ENCODE measurements at places on chromosomes 3 and 15.

DNA sequence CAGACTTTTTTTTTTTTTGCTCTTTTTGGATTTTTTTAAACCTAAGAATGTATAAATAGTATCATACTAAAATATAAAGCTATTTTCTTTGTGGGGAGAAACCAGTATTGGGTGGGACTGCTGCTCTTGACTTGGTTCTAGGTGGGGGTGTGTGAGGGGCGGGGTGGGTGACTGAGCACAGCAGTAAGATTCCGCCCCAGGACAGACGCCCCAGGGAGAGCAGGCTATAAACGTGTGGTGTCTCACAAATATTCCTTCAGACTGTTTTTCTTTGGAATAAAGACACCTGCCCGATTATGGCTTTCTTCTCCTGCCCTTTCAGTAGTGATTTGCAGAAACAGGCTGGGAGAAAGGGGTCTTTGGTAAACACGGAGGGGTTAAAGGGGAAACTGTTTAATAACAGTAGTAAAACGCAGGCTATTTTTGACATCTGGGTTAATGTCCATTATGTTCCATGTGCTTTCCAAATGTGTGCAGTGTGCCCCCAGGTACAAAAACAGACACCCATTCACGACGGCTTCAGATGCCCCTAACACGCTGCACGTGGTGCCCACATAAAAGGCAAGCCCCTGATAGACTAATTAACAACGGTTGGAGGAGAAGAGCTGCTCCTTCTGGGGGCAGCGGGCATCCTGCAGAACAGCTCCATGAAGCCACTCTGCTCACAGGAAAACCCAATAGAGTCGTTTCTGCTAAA is 28.6 kb upstream of the WNT5A start:
- DNase-seq, result no peak

DNA sequence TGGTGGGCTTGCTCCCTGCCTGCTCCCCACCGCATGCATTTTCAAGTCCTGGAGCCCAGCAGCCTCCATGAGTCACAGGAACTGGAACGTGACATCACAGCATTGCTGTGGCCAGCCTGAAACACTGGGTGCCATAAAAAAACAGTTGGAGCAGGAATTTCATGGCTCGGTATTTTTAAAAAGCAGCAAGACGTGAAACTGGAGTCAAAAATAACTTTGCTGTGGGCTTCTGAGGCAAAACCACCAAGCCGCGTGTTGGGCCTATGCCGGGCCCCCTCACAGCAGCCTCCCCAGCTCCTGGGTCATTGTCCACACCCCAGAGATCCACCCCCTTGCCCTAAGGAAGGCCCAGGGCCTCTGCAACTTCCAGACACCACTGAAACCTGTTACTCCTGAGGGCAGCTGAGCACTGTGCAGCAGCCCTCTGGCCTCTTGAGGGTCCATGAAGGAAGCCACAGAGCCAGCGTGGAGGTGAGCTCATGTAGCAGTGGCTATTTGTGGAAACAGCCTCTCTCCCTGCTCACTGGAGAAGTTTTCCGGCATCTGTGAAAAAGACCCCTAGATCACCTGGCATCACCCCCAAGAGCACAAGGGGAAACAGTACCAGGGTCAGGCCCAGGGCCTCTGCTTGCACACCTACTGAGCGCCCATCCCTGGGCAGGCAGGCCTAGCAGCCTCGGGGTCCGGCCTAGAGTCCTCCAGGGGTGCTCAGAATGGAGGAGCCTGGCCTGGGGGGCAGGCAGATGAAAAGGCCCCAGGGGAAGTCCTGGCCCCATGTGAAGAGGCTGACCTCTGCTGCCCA is 34.0 kb upstream of the DUSP7 start:
- DNase-seq, result no peak

GRCh38 chr3:66401157-66401550 is 99.7 kb downstream of the LRIG1 start:
- no peak for DNase-seq

- no peak for DNase-seq
These were observed 45.0 kb upstream of the FGF12 start for GRCh38 chr3:192772240-192772894.

- peak; percentile 81 for DNase-seq
These were observed at the start of gene DNAJA4 for GRCh38 chr15:78264304-78265136. Gene DNAJA4, plus strand, starts transcription at chr15:78264562. Its CDS starts 202 bp downstream, at chr15:78264764.

- DNase-seq, result no peak
These were observed 8.3 kb downstream of the TMPRSS7 start for GRCh38 chr3:112042842-112043280.

DNA sequence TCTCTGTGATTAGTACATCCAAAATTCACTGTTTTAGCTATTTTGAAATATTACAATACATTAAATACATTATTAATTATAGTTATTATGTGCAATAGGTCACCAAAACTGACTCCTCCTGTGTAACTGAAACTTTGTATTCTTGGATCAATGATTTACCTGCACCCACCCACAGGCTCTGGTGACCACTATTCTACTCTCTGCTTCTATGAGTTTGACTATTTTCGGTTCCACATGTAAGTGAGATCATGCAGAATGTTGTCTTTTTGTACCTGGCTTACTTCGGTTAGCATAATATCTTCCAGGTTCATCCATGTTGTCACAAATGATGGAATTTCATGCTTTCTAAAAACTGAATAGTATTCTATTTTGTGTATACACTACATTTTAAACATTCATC is 43.8 kb downstream of the SLC2A2 start:
- no peak for DNase-seq

GRCh38 chr15:55552451-55552850 is 35.7 kb downstream of the PYGO1 start:
- DNase-seq, result no peak

GRCh38 chr3:49469037-49469935 is 781 bp upstream of the DAG1 start:
- DNase-seq, result peak; percentile 97

DNA sequence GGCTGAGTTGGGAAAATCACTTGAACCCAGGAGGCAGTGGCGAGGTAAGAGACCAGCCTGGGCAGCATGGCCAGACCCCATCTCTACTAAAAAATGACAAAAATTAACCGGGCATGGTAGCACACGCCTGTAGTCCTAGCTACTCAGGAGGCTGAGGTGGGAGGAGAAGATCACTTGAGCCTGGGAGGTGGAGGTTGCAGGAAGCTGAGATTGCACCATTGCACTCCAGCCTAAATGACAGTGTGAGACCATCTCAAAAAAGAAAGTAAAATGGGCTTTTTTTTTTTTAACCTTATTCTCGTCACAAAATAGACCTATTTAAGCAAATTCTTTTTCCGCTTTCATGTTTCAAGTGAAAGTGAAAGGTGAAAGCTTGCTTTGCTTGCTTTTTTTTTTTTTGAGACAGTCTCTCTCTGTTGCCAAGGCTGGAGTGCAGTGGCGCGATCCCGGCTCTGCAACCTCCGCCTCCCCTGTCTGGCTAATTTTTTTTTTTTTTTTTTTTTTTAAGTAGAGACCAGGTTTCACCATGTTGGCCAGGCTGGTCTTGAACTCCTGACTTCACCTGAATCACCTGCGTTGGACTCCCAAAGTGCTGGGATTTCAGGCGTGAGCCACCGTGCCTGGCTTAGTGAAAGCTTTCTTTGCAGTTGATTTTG is 3.6 kb downstream of the PDIA3 start:
- no peak for DNase-seq

- DNase-seq, result no peak
These were observed 38.3 kb downstream of the SCAPER start for GRCh38 chr15:76866716-76867321.

- no peak for DNase-seq
These were observed 5.3 kb downstream of the INAFM2 start for GRCh38 chr15:40328751-40329150.

DNA sequence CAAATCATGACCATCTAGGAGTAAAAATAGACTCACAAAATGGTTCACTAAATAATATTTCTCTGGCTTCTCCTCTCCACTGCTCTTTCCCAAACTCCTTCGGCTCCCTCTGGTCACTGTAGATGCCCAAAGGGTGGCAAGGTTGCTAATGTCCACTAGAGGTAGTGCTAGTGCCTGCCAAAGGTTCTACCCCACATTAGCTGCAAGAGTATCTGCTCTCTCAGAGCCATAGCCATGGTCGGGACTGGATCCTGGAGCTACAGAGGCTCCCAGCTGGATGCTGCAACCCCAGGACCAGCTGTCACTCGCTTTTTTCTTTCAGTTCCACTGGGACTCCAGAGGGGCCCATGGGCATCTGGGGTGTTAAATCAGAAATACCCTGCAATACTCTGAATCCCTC is 8.5 kb downstream of the HTR3D start:
- DNase-seq, result no peak

DNA sequence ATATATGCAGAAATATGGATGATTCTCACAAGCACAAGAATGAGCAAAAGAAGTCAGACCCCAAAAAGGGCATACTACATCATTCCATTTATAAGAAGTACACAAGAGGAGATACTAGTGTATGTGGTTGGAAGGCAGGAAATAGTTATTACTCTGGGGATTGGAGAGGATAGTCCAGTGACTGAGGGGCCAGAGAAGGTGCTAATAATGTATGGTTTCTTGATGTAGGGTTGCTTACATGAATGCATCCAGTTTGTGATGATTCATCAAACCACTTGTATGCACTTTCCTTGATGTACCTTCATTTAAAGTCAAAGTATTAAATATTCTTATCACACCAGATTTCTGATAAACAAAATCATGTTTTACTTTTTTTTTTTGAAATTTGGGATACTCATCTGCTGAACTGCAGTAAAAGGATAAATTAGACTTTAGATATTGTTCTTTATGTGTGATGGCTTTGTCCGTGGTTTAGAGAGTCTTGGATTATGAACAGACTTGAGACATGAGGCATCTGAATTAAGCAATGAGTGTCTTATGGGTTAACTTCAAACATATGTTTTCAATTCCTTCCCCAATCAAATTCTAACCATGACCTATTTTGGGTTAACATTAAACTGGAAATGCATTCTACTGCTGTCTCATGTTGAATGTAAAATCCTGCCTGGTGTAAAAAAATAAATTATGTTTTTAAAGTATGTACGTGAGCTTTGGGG is 171.2 kb downstream of the SEMA6D start:
- DNase-seq, result no peak

GRCh38 chr3:47989981-47990440 is 26.2 kb downstream of the MAP4 start:
- peak; percentile 36 for DNase-seq

DNA sequence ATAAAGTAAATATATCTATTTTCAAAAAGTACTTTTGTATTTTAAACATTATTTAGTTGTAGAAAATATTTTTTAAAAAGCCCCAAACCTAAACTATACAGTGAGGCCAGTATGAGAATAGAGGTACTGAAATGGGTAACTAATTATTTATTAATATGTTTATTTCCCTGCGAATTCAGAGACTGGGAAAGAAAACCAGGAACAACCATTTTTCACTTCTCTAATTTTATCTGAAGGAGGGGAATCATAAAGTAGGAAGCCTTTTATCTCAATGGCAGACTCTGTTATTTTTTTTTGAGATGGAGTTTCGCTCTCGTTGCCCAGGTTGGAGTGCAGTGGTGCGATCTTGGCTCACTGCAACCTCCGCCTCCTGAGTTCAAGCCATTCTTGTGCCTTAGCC is 63.6 kb upstream of the TRAK1 start:
- DNase-seq, result no peak

DNA sequence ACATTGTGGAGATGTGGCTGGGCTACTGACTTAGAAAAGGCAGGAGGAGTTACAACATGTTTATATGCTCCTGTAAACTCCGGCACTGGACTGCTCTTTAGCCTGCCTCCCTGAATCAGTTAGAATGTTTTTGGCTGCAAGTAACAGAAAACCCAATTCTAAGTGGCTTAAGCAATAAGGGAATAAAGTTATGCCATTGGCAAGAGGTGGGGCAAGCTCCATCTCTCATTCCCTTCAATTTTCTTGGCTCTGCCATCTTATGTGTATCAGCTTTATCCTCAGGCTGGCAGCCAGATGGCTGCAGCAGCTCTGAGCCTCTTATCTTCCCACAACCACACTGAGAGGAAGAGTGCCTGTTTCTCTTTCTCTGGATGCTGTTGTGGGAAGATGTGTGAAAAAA is 22.4 kb upstream of the MEIS2 start:
- DNase-seq, result no peak

DNA sequence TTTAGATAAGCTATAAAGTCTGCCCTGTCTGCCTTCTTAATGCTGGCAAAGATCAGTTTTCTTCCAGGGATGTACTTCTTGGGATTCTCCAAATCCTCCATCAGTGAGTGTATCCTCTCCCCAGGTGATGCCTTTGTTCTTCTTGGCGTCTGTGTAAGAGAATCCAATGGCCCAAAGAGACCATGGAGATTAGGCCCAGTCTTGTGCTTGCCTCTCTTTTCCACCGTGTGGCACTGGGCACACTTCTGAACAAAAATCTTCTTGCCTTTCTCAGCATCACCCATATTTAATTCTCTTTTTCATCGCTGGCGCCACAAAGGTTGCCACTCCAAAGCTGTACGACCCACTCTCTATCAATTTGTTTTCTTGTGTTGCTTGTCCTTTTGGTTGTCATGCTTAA is 32.2 kb upstream of the TAMM41 start:
- no peak for DNase-seq

- no peak for DNase-seq
These were observed 204.4 kb upstream of the C2CD4B start for GRCh38 chr15:62369454-62369853.

DNA sequence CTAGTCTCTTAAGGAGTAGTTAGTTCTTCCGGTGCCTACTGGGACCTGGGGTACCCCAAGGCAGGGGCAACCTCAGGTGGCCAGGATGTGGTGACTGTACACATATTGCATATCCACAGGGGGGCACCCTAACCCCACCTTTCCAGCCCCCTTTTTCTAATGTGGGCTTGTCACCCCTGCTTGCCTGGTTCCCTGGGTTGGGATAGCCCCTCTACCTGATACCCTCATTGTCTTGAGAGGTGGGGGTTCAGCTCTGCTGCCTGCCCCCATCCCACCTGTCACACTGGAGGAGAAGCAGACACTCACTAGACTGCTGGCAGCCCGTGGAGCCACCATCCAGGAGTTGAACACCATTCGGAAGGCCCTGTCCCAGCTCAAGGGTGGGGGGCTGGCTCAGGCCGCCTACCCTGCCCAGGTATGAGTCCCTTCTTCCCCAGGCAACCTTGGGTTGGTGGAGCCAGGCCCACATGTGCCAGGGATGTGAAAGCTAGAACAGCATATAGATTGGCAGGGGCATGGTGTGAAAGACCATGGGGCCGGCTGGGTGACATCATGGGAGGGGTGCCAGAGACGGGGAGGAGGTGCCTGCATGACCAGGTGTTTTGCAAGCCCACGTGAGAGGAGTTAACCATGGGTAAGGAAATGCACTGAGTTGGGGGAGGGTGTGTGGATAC is 4.0 kb downstream of the GLYCTK start:
- DNase-seq, result no peak

GRCh38 chr3:23192816-23193215 is 10.3 kb upstream of the UBE2E2 start:
- DNase-seq, result no peak

- DNase-seq, result no peak
These were observed 178.5 kb downstream of the NR1D2 start for GRCh38 chr3:24123596-24123995.
